ENCODE measurements at places on chromosomes 5 and 9. TPM values are rescaled to one million over a fixed set of nuclear protein-coding genes. Genes with fewer than 3 reads are reported as not detected.

FAM13B gene
- 20.8 TPM for total RNA-seq

ADGRD2 gene
- total RNA-seq = not detected

C9orf43 gene
- 0.67 TPM for total RNA-seq

SPATA31E1 gene
- total RNA-seq = not detected

IL9 gene
- total RNA-seq = 9.6 TPM

SLC6A18 gene
- not detected for total RNA-seq

FOXD4L6 gene
- not detected for total RNA-seq

All from activated CD8-positive, alpha-beta memory T cell treated with anti-CD3 and anti-CD28 coated beads for 36 hours (primary cell).